ENCODE measurements at places on chromosomes 6 and 20. TPM values are rescaled to one million over a fixed set of nuclear protein-coding genes. Genes with fewer than 3 reads are reported as not detected.
A peak's percentile ranks its signal among the peaks of the same experiment; 100 is the strongest.

EPB41L1 gene
- total RNA-seq = 32.6 TPM

- H3K36me3 ChIP-seq = no peaks in the 10 kb centered on the region
- H3K4me3 ChIP-seq = no peak overlapping the region
- no peak for DNase-seq
Observed at GRCh38 chr6:137685798-137686375, 181.2 kb upstream of the TNFAIP3 start.

GRCh38 chr20:43650997-43651525, 15.9 kb upstream of the MYBL2 start:
- DNase-seq = no peak
- no peak overlapping the region for H3K27ac ChIP-seq
- no peak overlapping the region for H3K4me3 ChIP-seq
- no peaks in the 10 kb centered on the region for H3K36me3 ChIP-seq
- no peaks in the 10 kb centered on the region for H3K4me1 ChIP-seq

DNA sequence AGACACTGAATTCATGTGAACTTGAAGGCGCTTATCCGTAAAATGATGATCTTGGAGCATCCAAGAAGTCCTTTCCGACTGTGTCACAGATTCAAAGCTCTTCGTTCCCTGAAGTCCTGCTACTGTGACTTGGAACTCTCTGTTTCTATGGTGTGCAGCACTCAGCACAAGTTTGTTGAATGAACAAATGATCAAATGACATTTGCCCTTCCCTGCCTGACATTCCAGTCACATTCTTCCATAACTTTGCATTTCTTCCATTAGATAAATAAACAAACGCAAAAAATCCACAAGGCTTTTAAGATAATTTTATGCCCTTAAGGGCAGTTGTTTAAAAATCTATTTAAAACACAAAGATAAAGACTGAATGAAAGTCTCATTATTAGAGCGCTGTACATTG, 39.9 kb downstream of the SGK1 start:
- no peaks in the 10 kb centered on the region for H3K4me1 ChIP-seq
- H3K36me3 ChIP-seq = no peaks in the 10 kb centered on the region
- DNase-seq = no peak
- H3K27ac ChIP-seq = no peak overlapping the region
- no peak overlapping the region for H3K4me3 ChIP-seq
- no peaks in the 10 kb centered on the region for H3K27me3 ChIP-seq

DNA sequence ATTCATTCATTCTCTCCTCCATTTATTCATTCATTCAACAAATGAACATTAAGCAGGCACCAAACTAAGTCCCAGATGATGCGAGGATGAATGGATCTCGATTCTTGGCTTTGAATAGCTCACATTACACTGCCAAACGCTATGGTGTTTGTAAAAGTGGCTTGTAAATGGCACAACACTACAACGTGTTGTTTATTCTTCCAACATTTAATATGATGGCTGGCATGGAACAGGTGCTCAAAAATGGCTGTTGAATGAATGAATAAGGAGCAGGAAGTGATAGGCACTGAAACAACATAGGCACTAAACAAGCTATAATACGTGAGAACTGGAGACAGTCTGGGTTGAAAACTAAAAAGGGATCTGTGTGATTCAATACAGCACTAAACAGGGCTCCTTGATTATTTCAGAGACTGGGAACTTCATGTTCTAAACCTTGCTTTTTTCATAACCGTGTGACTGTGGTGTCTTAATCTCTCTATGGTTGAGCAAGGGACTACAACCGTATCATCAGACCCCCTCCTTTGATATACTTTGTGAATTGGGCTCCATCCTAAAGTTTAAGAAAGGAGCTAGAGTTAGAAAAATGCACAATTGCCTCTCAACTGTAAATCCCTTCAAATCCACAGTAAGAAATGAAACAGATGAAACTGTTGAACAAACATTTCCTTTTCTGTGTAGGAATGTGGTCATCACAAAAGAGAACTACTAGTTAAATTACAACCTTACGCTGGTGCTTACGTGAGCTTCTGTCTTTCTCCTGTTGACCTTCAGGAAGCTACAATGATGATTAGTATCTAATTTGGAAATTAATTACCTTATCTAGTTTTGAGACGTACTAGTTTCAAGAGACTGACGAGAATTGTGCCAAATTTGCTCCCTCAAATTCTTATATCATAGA, 16.9 kb upstream of the SLC16A10 start:
- H3K4me1 ChIP-seq = peaks cover 10% of the 10 kb centered on the region
- peak overlapping the region; percentile 7 for H3K27ac ChIP-seq
- H3K27me3 ChIP-seq = no peaks in the 10 kb centered on the region
- no peak for DNase-seq

DNA sequence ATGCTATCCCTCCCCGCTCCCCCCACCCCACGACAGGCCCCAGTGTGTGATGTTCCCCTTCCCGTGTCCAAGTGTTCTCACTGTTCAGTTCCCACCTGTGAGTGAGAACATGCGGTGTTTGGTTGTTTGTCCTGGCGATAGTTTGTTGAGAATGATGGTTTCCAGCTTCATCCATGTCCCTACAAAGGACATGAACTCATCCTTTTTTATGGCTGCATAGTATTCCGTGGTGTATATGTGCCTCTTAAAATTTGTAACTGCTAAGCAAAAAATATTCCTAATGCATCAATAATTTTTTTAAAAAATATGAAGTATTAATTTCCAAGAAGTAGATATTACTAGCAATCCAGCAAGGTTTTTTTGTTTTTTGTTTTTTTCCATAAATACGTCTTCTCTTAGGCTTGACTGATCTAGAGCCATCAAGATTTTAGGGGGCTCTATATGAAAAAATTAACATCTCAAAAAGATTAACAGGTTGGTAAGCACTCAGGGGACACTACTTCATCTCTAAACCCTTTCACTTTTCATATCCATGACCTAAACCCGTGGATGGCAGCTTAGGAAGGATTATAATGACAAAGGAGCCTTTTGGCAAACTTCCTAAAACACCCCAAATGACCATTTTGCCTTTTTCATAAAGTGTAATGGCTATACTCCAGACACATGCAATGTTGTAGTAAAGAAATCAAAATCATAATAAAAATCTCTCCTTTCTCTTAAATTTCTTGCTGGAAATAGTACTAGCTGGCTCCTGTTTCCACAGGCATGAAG, 14.2 kb downstream of the MAP7 start:
- H3K36me3 ChIP-seq = no peaks in the 10 kb centered on the region
- no peaks in the 10 kb centered on the region for H3K27me3 ChIP-seq
- H3K27ac ChIP-seq = no peak overlapping the region
- no peaks in the 10 kb centered on the region for H3K4me1 ChIP-seq
- DNase-seq = no peak
- H3K4me3 ChIP-seq = no peak overlapping the region

GRCh38 chr6:93420163-93420795, 920 bp upstream of the EPHA7 start:
- no peaks in the 10 kb centered on the region for H3K36me3 ChIP-seq
- no peaks in the 10 kb centered on the region for H3K4me1 ChIP-seq
- H3K27ac ChIP-seq = peak overlapping the region; percentile 83
- no peak for DNase-seq
- peak overlapping the region; percentile 41 for H3K4me3 ChIP-seq

- no peaks in the 10 kb centered on the region for H3K36me3 ChIP-seq
- no peaks in the 10 kb centered on the region for H3K4me1 ChIP-seq
- H3K4me3 ChIP-seq = no peak overlapping the region
Observed at GRCh38 chr20:43345676-43346075, 112.0 kb upstream of the SRSF6 start.

GRCh38 chr6:100962466-100962865, 81.3 kb upstream of the ASCC3 start:
- no peak for DNase-seq
- no peaks in the 10 kb centered on the region for H3K36me3 ChIP-seq

GRCh38 chr20:10978713-10979112, 304.9 kb upstream of the JAG1 start:
- H3K36me3 ChIP-seq = no peaks in the 10 kb centered on the region
- H3K27ac ChIP-seq = no peak overlapping the region
- no peak overlapping the region for H3K4me3 ChIP-seq
- no peaks in the 10 kb centered on the region for H3K27me3 ChIP-seq
- H3K4me1 ChIP-seq = no peaks in the 10 kb centered on the region
- no peak for DNase-seq

CFB gene
- total RNA-seq = 190 TPM

OPN5 gene
- total RNA-seq = not detected

DNA sequence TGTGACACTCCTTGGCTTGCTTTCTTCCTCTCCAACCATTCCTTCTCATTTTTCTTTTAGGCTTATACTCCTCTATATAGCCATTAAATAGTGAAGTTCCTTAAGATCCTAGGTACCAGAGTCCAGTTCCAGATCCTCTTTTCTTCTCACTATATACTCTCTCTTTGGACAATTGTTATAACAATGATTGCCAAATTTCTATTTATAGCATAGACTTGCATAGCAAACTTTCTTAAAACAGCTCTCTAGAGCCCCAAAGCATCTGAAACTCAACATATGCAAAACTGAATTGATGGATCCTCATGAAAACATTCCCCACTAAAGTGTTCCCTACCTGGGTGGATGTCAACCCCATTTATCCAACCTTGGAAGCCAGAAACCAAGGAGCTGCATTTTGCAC, 13.4 kb downstream of the PHIP start:
- no peak overlapping the region for H3K4me3 ChIP-seq
- H3K4me1 ChIP-seq = no peaks in the 10 kb centered on the region
- H3K27me3 ChIP-seq = no peaks in the 10 kb centered on the region
- no peak overlapping the region for H3K27ac ChIP-seq
- no peaks in the 10 kb centered on the region for H3K36me3 ChIP-seq

DNA sequence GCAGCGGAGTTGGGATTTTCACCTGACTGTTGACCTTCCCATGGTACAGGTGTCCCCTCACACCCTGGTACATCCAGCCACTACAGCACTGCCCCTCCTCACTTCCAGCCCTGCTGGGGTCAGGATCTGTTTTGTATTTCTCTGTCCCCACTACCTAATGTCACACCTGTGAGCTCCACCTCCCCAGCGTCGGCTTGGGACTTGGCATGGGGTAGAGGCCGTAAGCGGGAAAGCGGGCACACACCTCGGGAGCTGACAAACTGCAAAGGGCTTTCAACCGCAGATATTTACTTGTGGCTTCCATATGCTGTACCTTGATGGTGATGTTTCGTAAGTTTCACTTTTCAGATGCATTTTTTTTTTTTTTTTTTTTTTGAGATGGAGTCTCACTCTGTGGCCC, 5.4 kb upstream of the CCN5 start:
- no peaks in the 10 kb centered on the region for H3K27me3 ChIP-seq
- no peaks in the 10 kb centered on the region for H3K4me1 ChIP-seq
- DNase-seq = no peak

GRCh38 chr6:133705731-133706130, 183.2 kb upstream of the TCF21 start:
- H3K4me1 ChIP-seq = no peaks in the 10 kb centered on the region
- H3K36me3 ChIP-seq = no peaks in the 10 kb centered on the region
- H3K27me3 ChIP-seq = no peaks in the 10 kb centered on the region
- H3K27ac ChIP-seq = no peak overlapping the region
- DNase-seq = no peak
- no peak overlapping the region for H3K4me3 ChIP-seq

GPLD1 gene
- 5.0 TPM for total RNA-seq

SALL4 gene
- total RNA-seq = 12.7 TPM

GRCh38 chr6:163955096-163955495, 540.6 kb downstream of the QKI start:
- no peaks in the 10 kb centered on the region for H3K27me3 ChIP-seq
- H3K4me1 ChIP-seq = no peaks in the 10 kb centered on the region
- no peak for DNase-seq
- no peak overlapping the region for H3K4me3 ChIP-seq

SLC25A27 gene
- 11.9 TPM for total RNA-seq

DNA sequence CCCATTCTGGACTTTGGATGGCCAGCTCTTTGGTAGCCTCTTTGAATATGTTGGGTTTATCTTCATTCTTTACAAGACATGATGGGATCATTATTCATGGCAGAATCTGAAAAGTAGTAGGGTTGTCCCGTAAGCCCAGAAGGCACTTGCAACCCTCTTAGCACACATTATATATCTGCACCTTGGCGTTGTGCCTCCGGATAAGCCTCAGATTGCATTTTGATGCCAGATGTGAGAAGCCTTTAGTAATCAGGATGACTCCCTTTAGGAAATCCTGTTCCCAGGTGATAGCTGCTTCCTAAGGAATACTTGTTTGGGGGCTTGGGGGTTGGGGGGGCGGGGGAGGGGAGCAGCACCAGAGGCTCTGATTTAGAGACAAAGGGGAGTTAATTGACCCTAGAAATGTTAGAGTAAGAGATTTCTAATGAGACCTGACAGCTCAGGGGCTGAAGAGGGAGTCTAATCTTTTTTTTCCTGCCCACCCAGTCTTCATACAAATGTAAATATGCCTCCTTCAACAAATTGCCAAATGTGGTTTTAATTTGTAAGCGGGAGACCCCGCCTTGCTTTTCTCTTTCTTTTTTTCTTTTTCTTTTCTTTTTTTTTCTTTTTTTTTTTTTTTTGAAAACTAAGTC, 55.1 kb downstream of the JAG1 start:
- no peak overlapping the region for H3K4me3 ChIP-seq
- no peak for DNase-seq
- peaks cover 7% of the 10 kb centered on the region for H3K4me1 ChIP-seq
- H3K36me3 ChIP-seq = no peaks in the 10 kb centered on the region

C6orf132 gene
- 11.6 TPM for total RNA-seq

MUC22 gene
- 0.03 TPM for total RNA-seq

GJA1 gene
- total RNA-seq = 266 TPM

GRCh38 chr20:14829906-14830305, 492.5 kb upstream of the FLRT3 start:
- no peak for DNase-seq
- no peaks in the 10 kb centered on the region for H3K27me3 ChIP-seq
- H3K4me3 ChIP-seq = no peak overlapping the region
- no peaks in the 10 kb centered on the region for H3K4me1 ChIP-seq
- H3K27ac ChIP-seq = no peak overlapping the region
- H3K36me3 ChIP-seq = no peaks in the 10 kb centered on the region

METTL24 gene
- 3.2 TPM for total RNA-seq

DNA sequence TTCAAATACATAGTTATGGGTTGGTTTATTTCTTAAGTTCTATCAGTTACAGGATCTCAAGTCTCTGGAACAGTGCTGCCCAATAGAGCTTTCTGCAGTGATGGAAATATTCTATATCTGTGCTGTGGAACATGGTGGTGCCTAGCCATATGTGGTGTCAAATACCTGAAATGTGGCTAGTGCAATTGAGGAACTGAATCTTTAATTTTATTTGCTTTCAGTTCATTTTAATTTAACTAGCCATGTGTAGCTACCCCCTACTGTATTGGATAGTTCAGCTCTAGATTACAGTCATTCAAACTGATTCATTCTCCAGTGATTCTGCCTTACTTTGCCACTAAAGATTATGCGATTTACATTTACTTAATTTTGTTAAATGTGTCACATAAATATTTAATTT, 503.2 kb downstream of the CDKAL1 start:
- no peaks in the 10 kb centered on the region for H3K4me1 ChIP-seq
- DNase-seq = no peak
- no peaks in the 10 kb centered on the region for H3K27me3 ChIP-seq
- H3K4me3 ChIP-seq = no peak overlapping the region
- H3K36me3 ChIP-seq = no peaks in the 10 kb centered on the region
- no peak overlapping the region for H3K27ac ChIP-seq

- H3K4me1 ChIP-seq = peaks cover 27% of the 10 kb centered on the region
- H3K27ac ChIP-seq = no peak overlapping the region
- H3K27me3 ChIP-seq = no peaks in the 10 kb centered on the region
- no peaks in the 10 kb centered on the region for H3K36me3 ChIP-seq
- DNase-seq = no peak
- H3K4me3 ChIP-seq = no peak overlapping the region
Observed at GRCh38 chr20:32534661-32535240, 50.4 kb downstream of the NOL4L start.
